NB4 (cell line): ENCODE measurements at places on chromosomes 5 and 9.

DNA sequence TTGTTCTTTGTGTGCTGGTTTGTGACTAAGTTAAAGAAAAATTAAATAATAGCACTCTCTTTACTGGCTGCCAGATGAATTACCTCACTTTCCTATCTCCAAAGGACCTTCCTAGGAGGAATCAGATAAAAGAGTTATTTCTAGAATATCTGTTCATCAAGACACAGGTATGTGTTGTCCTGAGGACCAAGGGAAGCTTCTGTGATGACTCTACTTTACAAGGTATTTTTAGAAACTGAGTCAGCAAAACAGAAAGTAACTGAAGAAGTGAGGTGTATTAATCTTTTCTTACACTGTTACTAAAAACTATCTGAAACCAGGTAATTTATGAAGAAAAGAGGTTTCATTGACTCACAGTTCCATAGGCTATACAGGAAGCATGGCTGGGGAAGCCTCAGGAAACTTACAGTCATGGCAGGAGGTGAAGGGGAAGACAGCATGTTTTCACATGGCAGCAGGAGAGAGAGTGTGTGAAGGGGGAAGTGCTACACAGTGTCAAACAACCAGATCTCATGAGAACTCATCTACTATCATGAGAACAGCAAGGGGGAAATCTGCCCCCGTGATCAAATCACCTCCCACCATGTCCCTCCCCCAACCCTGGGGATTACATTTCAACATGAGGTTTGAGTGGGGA is 189.2 kb upstream of the DMAC1 start:
- DNase-seq, result peak; percentile 49

- no peak for DNase-seq
Measured at GRCh38 chr9:111197256-111197655, 132.8 kb downstream of the OR2K2 start.

DNA sequence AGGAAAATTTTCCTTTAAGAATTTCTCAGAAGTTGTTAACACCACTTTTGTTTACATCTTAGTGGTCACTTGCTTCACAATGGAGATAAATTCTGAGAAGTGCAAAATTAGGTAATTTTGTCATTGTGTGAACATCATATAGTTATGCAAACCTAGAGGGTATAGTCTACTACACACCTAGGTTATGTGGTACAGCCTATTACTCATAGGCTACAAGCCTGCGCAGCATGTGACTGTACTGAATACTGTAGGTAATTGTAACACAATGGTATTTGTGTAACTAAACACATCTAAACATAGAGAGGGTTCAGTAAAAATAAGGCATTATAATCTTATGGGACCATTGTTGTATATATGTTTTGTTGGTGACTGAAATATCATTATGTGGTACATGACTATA is 388.7 kb upstream of the POU5F2 start:
- DNase-seq, result no peak

GRCh38 chr5:16709691-16710433 is 93.1 kb upstream of the RETREG1 start:
- DNase-seq, result no peak

DNA sequence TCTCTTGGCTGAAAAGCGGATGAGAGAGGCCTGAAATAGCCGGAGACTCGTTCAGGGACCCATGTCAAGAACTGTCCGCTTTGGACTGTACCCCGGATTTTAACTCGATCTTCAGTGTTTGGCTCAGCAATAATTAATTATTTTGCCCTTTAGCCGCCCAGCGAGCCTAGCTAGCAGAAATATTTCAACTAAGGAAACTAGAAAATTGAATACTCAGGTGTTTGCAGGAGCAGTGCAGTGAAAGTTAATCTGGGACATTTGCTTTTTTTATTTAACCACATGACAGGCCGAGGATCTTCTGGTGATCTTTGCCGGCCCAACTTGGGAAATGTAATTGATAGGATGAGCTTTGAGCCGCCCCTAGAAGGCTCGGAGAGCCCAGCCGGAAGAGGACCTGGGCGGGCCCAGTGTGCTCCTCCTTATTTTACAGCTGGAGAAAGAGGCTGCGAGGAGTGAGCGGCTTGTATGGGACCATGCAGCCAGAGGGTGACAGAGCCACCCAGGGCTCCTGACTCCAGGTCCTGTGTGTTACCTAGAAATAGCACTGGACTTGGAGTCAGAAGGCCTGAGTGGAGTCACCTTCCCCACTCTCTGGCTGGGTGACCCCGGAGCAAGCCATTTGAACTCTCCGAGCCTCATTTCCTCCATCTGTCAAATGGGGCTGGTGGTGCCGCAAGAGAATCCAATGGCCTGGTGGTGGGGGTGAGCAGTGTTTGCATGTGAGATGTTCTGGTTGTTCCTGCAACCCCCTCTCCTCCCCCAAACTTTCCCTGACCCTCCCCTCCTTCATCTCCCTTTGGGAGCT is 2.4 kb downstream of the PPARGC1B start:
- DNase-seq, result no peak

DNA sequence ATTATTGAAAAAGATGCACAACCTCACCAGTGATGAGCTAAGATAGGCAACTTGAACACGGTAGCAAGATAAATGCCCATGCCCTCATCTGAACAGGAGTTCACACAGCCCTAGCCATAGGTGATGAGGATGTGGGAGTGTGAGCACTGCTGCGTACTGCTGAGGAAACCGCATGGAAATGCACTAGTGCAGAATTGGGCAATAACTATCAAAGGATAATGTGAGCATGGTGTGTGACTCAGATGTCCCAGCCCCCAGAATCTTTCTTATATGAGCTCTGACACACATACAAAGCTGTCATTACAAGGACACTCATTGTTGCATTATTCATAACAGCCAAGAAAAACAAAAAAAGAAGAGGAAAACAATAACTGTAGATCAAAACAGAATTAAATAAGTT is 521.2 kb downstream of the IRX1 start:
- DNase-seq, result peak; percentile 29

DNA sequence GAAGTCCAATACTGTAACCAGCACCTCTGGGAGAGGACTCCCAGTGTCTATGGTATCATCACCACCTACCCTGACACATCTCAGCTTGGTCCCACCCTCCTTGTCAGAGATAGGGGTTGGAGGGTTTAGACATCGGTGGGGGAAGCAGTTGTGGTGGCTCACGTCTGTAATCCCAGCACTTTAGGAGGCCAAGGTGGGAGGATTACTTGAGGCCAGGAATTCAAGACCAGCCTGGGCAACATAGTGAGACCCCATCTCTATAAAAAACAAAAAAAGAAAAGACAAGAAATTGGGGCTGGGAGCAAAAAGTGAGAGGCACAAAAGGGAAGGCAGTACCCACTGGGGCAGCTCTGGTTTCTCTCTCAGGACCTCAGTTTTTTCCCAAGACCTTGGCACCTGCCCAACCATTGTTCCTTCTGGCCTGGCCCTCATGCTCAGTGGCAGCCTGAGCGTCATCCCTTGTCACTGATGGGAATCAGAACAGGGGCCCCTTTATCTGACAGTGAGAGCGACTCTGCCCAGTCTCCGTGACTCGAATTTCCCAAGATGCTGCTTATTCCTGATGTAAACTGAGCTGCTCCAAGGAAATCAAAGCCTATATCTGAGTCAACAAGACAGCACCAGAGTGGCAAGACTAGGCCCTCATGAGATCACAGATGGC is 80.5 kb upstream of the HSPA9 start:
- DNase-seq, result no peak

DNA sequence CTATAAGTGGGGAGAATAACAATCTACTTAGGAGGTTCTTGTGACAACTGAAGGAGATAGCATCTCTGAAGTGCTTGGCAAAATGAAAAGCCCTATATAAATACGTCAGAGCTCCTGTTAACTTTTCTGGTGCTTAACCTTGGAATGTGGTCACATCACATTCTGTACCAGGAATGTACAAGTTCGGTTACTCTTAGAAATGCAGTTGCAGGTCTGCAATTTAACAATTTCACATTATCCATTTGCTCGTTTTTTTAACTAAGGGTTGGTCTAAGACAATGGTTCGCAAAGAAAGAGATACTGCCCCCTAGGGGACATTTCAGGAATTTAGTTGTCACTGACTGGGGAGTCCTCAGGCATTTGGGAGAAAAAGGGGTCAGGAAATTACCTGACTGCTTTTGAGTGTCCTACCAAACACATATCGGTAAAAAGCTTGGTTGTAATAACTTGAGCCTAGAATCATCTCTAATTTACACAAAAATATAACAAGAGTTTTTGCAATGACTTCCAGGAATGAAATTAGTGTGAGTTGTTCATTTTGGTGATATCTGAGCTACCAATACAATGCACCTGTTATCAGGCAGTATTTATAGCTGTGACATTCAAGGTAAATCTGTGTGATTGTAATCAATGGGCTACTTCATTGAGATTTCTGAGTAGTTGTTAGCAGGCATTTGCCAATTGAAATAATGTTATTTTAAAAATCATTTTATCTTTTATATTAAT is 5.4 kb upstream of the HBEGF start:
- peak; percentile 78 for DNase-seq

GRCh38 chr5:119355685-119356611 is at the start of gene TNFAIP8:
TSS of gene TNFAIP8 (plus strand) at chr5:119356019. CDS start at chr5:119356091, 72 bp downstream.
- DNase-seq, result peak; percentile 76

GRCh38 chr5:37724395-37725125 is 115.3 kb downstream of the GDNF start:
- DNase-seq, result no peak

DNA sequence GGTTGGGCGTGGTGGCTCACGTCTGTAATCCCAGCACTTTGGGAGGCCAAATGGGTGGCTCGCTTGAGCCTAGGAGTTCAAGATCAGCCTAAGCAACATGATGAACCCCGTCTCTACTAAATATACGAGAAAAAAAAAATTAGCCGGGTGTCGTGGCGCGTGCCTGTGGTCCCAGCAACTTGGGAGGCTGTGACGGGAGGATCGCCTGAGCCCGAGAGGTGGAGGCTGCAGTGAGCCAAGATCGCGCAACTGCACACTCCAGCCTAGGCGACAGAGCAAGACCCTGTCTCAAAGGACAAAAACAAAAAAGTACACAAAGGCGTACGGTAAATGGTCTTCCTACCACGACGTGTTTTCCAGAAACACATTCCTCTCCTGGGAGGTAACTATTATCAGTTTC is 538 bp upstream of the BDP1 start:
- DNase-seq, result no peak

GRCh38 chr9:137977571-137978261 is 100.1 kb downstream of the CACNA1B start:
- DNase-seq, result no peak

DNA sequence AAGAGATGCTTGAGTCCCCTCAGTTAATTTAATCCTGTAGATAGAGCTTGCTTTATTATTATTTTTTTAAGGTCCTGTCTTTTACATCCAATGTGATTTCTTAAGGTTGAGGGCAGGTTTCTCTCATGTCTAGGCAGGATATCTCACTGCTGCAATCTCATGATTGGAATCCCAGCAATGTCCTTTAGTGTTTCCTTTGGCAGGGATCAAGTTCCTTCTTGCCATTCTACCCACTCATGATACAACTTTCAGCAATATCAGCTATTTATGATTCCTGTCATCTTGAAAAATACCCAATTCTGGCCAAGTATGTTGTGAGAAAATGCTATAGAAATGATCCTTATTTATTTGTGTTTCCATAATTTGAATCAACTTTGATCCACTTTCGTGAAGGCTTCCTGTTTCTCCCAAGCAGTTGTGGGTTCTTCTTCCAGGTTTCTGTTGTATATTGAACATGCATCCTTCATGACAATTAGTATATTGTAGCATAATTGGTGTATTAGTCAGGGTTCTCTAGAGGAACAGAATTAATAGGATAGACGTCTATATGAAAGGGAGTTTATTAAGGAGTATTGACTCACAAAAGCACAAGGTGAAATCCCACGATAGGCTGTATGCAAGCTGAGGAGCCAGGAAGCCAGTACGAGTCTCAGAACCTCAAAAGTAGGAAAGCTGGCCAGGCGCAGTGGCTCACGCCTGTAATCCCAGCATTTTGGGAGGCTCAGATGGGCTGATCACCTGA is 18.4 kb upstream of the VPS13A start:
- DNase-seq, result no peak
